HuH-7.5 (cell line): ENCODE measurements at places on chromosomes 12 and 14.
A peak's percentile ranks its signal among the peaks of the same experiment; 100 is the strongest.

GRCh38 chr14:75340921-75341320 is 62.3 kb downstream of the FOS start:
- DNase-seq, result no peak

DNA sequence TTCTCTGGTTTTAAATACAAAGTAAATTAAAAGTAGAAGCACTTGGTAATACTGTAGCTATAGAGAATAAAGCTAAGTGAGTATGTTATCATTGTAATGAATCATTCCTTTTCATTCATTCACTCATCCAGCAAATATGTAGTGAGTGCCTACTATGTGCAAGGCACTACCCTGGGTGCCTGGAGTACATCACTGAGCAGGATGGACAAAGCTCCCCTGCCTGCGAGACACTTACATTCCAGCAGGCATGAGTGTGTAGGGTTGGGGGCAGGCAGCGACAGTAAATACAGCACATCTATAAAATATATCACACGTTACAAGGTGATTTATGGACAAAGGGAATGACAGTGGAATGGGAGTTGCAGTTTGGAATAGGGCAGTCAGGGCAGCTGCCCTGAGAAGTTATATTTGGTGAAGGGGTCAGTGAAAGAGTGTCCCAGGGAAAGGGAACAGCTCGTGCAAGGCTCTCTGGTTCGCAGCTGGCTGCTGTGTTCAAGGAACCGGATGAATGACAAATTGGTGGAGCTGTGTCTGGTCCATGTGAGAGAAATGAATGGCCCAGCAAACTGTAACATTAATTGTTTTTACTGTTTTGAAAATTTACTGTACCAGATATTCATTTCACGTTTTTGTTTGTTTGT is 159.6 kb downstream of the CRADD start:
- no peak for DNase-seq

GRCh38 chr12:56257491-56258067 is 605 bp downstream of the ANKRD52 start:
- DNase-seq, result peak; percentile 85

GRCh38 chr12:47954058-47954457 is 9.3 kb upstream of the TMEM106C start:
- DNase-seq, result no peak

GRCh38 chr14:105646175-105646574 is 119.8 kb downstream of the TMEM121 start:
- no peak for DNase-seq

GRCh38 chr12:109444259-109444658 is 32.8 kb downstream of the KCTD10 start:
- DNase-seq, result no peak

- DNase-seq, result no peak
Observed at GRCh38 chr14:54643696-54644176, 76.8 kb downstream of the SAMD4A start.

DNA sequence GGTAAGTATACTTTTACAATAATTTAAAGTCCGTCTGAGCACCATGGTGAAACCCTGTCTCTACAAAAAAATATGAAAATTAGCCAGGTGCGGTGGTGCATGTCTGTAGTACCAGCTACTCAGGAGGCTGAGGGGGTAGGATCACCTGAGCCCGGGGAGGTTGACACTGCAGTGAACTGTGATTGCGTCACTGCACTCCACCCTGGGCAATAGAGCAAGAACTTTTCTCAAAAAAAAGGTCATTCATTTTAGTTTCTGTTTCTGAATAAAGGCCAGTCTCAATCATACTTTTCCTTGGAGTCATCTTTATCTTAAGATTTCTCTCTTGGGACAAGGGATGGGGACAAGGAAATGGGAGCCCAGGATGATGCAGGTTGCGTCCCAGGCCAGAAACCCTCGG is 12.9 kb downstream of the ANKRD13A start:
- DNase-seq, result no peak
